Activated CD4-positive, alpha-beta T cell treated with anti-CD3 and anti-CD28 coated beads, Interleukin-2, amount 10 ng/mL, durations not matched to agents 7 days and 5 days (primary cell): ENCODE measurements at places on chromosomes 6 and 20. TPM values are rescaled to one million over a fixed set of nuclear protein-coding genes. Genes with fewer than 3 reads are reported as not detected.

CASS4 gene
- 8.6 TPM for total RNA-seq

ABHD16A gene
- total RNA-seq: 47.2 TPM

XRN2 gene
- total RNA-seq: 64.1 TPM

CST2 gene
- total RNA-seq: not detected

THBS2 gene
- total RNA-seq: not detected

NDUFAF4 gene
- total RNA-seq: 34.3 TPM

CGA gene
- total RNA-seq: not detected

TRIM40 gene
- not detected for total RNA-seq

TCF15 gene
- total RNA-seq: not detected

- H3K4me3 ChIP-seq: no peak overlapping the region
- no peaks in the 10 kb centered on the region for H3K36me3 ChIP-seq
- peaks cover 2% of the 10 kb centered on the region for H3K27me3 ChIP-seq
- H3K27ac ChIP-seq: no peak overlapping the region
- no peak for DNase-seq
Measured at GRCh38 chr6:118739696-118740353, 88.4 kb upstream of the CEP85L start.

DNA sequence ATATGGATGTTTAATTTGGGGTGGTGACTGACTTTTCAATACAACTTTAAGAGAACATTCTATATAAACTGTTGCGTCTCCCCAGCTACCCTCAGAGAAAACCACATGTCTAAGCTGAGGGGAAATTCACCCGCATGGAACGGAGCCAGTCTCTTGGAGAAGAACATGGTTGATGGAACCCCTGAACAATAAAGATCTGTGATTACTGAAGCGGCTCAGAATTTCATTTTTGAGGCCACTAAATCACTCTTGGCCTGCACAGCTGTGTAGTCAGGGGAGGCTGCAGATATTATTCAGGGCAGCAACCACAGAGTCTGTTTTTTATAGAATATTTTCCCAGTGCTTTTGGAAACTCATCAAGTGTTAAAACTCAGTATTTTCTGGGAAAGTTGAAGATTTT, 73.8 kb downstream of the EYA4 start:
- H3K4me1 ChIP-seq: no peaks in the 10 kb centered on the region
- no peaks in the 10 kb centered on the region for H3K27me3 ChIP-seq
- no peak for DNase-seq
- no peak overlapping the region for H3K4me3 ChIP-seq

DNA sequence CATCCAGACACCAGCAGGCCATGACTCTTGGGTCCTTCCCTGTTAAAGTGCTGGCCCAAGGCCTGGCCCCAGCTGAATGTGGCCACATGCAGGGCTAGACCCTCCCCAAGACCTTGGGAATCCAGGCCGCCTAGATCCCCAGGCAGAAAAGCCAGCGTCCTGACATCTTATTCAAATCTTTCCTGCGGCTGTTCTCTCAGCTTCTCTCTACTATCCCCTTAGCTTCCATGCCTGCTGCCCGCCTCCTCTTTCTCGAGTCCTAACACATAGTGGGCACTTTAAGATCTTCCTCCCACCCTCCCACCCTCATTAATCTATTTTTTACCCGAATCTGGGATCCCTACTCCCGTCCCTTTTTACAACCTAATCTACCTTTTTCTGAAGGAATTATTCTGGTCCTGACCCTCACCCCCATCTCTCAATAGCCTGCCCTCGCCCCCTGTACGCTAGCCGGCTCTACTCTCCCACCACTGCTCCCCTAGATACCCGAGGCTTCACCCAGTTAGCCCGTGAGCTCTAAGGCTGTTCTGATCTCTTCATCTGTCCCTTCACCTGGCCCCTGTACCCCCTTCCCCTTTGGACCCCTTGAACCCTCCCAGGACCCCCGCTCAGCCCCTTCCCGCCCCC, at the start of gene CCHCR1:
TSS of gene CCHCR1 (minus strand) at position 290 of the 627 bp plus-strand sequence. CDS start at position 88, 202 bp downstream.
- DNase-seq: no peak
- H3K36me3 ChIP-seq: peaks cover 40% of the 10 kb centered on the region
- peaks cover 43% of the 10 kb centered on the region for H3K4me1 ChIP-seq
- peak within 1 kb of the TSS; percentile 84 for H3K27ac ChIP-seq
- H3K4me3 ChIP-seq: peak within 1 kb of the TSS; percentile 87

- DNase-seq: peak; percentile 53
- H3K4me1 ChIP-seq: peaks cover 2% of the 10 kb centered on the region
- H3K27me3 ChIP-seq: peaks cover 2% of the 10 kb centered on the region
- H3K36me3 ChIP-seq: no peaks in the 10 kb centered on the region
- no peak overlapping the region for H3K27ac ChIP-seq
Measured at GRCh38 chr6:8219352-8219943, 117.1 kb upstream of the EEF1E1 start.

DNA sequence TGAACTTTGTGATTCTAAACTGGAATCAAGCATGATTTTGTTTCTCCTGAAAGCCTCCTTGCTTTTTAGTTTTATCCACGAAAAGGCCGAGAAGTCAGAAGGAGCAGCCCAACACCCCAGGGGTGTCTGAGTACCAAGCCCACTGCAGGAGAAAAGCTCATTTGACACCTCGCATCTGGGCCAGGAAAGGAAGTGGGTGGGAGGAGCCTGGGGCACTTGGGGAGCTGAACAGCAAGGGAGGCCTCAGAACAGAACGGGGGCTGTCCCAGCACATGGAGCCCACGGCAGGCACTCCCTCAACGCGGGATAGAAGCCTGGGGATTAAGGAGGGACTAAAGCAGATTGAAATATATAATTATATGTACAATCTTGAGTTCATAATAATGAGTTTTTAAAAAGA, 6.6 kb downstream of the KIF25 start:
- DNase-seq: no peak
- H3K27me3 ChIP-seq: no peaks in the 10 kb centered on the region
- no peak overlapping the region for H3K27ac ChIP-seq

DNA sequence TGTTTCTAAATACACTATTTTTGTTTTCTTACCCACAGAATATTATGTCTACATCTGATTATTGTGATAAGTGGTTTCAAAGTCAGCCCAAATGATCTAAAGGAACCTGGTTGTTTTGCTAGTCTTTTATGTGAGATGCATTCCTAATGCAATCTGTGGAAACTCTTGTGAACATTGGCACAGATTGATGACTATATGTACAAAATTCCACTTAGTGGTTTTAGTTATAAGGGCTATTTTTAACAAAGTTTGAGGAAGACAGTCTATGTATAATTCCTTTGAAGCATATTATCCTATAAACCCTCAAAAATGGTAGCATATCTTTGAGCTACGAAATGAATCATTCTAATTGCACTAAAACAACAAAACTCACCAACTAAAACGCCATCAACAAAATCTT, 140.9 kb downstream of the GRIK2 start:
- no peak for DNase-seq
- H3K4me3 ChIP-seq: no peak overlapping the region
- no peaks in the 10 kb centered on the region for H3K4me1 ChIP-seq
- H3K36me3 ChIP-seq: no peaks in the 10 kb centered on the region
- H3K27me3 ChIP-seq: no peaks in the 10 kb centered on the region
- H3K27ac ChIP-seq: no peak overlapping the region

DNA sequence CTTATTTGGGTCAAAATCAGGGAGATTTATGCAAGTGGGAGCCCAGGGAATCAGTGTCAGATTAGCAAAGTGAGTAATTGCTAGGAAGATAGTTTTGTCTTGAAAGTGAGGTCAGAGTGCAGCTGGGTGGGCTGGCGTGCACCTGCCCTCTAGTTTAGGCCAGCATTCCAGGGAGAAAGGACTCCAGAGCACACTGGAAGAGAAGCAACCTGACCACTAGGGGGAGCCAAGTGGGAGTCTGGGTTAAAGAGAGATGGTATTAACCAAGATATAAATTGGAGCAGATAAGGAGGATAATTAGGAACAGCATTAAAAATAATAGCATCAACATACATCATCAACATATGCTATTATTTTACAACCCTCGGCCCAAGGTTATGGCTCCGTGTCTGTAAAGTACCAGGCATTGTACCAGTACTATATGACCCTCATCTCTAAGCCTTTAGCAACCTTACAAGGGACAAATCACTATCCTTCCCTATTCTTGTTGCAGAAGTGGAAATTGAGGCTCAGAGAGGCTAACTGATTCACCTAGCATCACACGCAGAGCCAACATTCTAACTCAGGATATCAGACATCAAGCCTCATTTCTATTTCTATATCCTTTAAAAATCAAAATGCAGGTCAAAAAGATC, 57.8 kb downstream of the SLC2A10 start:
- H3K4me1 ChIP-seq: peaks cover 2% of the 10 kb centered on the region
- no peak overlapping the region for H3K27ac ChIP-seq
- no peak for DNase-seq
- peaks cover 3% of the 10 kb centered on the region for H3K27me3 ChIP-seq

DNA sequence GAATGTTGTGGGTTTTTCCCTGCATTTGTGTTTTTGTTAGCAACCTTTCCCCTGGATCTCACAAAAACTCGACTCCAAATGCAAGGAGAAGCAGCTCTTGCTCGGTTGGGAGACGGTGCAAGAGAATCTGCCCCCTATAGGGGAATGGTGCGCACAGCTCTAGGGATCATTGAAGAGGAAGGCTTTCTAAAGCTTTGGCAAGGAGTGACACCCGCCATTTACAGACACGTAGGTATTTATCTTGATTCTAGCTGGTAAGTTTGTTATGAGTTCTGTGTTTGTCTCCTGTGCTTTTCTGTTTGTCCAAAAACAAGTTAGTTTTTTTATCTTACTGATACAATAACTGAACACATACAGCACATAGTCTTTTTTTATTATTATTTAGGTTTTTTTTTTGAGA, 3.0 kb downstream of the SLC25A27 start:
- H3K4me1 ChIP-seq: peaks cover 13% of the 10 kb centered on the region
- H3K4me3 ChIP-seq: no peak overlapping the region
- no peak for DNase-seq

DNA sequence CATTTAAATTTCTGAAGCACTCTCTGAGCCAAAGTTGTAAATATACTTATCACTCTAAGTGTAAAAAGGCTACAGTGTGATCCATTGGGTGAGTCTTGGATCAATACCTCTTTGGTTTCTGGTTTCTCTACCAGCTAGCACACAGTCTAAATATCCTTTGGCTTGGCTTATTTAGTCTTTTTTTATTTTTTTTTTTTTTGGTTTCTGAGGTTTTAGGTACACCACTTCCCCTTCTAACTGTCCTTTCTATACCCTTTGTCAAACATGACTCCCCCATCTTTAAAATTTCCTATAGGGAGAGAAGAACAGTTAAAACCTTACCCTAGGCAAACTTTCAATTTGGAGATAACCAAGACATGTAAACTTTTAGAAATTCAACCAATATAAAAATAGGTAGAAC, 379.0 kb downstream of the PHF3 start:
- H3K27me3 ChIP-seq: no peaks in the 10 kb centered on the region
- DNase-seq: no peak
- no peaks in the 10 kb centered on the region for H3K36me3 ChIP-seq
- no peak overlapping the region for H3K27ac ChIP-seq
- no peaks in the 10 kb centered on the region for H3K4me1 ChIP-seq
- H3K4me3 ChIP-seq: no peak overlapping the region

- peaks cover 34% of the 10 kb centered on the region for H3K36me3 ChIP-seq
- H3K4me1 ChIP-seq: peaks cover 2% of the 10 kb centered on the region
- H3K27me3 ChIP-seq: no peaks in the 10 kb centered on the region
- no peak overlapping the region for H3K27ac ChIP-seq
- H3K4me3 ChIP-seq: no peak overlapping the region
Measured at GRCh38 chr6:161103475-161103874, 111.9 kb downstream of the MAP3K4 start.

DNA sequence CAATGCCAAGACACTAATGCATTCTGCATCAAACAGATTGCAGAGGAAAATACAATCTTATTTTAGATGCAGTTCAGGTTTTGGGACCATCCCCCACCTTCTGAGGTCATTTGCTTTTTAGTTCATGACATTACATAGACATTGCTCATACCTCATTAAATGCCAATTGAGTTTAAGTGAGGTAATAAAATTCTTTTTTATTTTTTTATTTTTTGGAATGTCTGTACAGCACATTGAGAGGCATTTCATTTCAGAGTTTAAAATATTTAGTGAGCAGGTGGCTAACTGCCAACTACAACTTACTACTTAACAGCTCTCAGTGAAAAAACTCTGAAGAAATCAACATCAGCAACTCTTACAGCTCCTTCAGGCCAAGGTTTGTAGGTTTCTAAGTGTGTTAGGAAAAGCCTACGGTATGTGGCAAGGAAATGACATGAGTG, 482.2 kb upstream of the RNF217 start:
- no peaks in the 10 kb centered on the region for H3K27me3 ChIP-seq
- no peak overlapping the region for H3K27ac ChIP-seq
- no peak for DNase-seq

DNA sequence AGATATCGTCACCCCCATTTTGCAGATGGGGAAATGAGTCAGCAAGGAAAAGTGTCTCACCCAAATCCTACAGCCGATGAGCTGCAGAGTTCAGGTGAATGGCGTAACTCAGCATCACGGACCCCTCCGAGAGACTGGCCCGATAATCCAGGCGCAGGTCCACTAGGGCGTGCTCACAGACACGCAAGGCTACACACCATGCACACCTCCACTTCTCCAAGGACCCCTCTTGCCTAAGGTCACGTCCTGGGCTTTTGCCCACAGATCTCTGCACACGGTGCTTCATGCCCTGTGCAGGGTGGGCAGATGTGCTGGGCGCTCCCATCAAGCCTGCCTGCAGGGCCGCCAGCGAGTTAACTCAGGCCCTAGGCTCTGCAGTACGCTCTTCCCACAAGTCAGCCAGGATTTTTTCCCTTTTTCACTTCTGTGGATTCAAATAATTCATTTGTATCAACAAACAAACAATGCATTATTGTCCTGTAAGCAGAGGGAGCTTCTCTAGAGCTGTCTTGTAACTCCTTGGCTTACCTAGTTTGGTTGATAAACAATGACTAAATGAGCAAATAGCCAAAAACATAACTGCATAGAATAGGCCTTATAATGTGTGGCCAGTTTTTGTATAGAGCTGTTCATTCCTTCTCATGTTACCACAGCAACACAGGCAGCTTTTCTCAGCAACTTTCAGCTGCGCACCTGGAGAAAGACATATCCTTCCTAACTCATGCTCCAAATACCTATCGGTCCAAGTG, 139.1 kb downstream of the AGPAT4 start:
- peak overlapping the region; percentile 33 for H3K27ac ChIP-seq
- H3K4me3 ChIP-seq: no peak overlapping the region
- H3K36me3 ChIP-seq: peaks cover 7% of the 10 kb centered on the region
- no peaks in the 10 kb centered on the region for H3K4me1 ChIP-seq
- DNase-seq: no peak
- no peaks in the 10 kb centered on the region for H3K27me3 ChIP-seq

GRCh38 chr6:170459451-170459850, 93.7 kb downstream of the PSMB1 start:
- no peaks in the 10 kb centered on the region for H3K36me3 ChIP-seq
- H3K4me1 ChIP-seq: peaks cover 8% of the 10 kb centered on the region
- H3K27me3 ChIP-seq: peaks cover 3% of the 10 kb centered on the region
- no peak overlapping the region for H3K4me3 ChIP-seq
- no peak overlapping the region for H3K27ac ChIP-seq

DNA sequence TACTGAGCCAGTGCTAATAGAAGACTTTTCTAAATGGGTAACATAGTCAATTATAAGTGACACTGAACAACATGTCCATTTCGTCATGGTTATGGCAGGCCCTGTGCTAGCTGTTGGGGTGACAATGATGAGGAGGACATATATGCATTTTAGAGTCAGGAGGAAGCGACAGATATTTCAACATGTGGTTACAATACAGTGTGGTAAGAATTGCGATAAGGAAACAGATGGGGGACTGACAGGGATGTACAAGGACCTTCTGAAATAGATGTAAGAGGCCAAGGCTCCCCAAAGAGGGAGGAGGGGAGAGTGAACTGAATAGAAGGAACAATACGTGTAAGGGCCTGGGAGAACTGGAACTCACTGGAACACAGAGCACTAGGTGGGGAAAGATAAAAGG, 11.7 kb downstream of the MMP24 start:
- no peak overlapping the region for H3K27ac ChIP-seq
- DNase-seq: no peak
- no peaks in the 10 kb centered on the region for H3K36me3 ChIP-seq
- H3K4me1 ChIP-seq: peaks cover 6% of the 10 kb centered on the region
- peaks cover 3% of the 10 kb centered on the region for H3K27me3 ChIP-seq
